ENCODE measurements at places on chromosomes 2 and 18.

- no peak for DNase-seq
Observed at GRCh38 chr18:54020156-54020745, 204.2 kb downstream of the MBD2 start.

DNA sequence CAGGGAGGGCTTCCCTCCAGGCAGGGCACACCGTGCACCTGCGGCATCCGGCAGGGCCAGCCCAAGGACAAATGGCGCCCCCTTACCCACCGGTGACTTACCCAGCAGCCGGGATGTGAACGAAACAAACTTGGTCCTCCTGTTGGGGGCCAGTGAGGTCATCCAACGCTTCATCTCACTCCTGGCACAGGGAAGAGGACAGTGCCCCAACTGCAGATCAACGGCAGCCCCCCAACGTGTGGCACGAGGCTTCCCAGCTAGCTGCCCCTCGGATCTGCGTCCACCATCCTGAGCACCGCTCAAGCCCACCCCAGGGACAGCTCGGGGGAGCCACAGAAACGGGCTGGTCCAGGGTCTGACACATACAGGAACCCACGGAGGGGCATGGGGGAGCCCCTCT is 12.0 kb downstream of the SNORC start:
- DNase-seq = peak; percentile 65

DNA sequence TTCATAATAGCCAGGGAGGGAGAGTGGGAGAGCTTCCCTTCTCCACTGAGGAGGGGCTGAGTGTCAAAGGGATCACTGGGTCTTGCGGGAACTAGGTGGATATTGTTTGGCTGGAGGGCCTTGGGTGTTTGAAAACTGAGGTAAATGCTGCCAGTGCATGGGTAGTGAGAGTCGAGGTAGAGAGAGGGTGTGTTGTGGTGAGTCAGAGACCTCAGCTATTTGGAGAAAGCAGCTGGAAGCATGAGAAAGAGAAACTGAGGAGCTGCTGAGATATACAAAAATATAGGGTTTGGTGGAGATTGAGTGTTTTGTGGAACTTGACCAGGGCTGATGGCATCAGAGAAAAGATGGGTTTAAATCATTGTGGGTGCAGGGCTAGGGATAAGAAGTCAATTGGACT is 127.0 kb upstream of the CCDC195 start:
- DNase-seq = no peak

GRCh38 chr2:134623796-134624195 is 95.0 kb downstream of the TMEM163 start:
- no peak for DNase-seq

GRCh38 chr2:58680755-58681310 is 439.7 kb upstream of the FANCL start:
- DNase-seq = no peak

- no peak for DNase-seq
Observed at GRCh38 chr2:38218591-38218991, 142.6 kb upstream of the CYP1B1 start.

DNA sequence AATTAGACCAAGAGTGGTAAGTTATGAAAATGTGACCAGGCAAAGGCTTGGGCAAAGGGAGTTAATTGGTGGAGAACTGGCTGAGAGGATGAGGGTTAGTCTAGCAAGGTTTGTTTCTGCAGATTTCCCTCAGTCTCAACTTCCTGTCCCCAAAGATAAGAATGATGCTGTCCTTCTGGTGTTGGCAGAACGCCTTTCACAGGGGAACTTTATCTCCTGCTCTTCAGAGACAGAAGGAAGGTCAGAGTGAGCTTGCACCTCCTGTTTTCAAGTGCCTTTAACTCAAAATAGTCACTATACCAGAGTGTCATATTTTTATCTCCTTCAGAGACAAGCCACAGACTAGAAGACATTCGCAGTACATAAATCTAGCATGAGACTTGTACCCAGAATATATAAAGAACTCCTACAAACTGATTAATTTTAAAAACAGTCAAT is 95.7 kb downstream of the TEX51 start:
- DNase-seq = no peak

DNA sequence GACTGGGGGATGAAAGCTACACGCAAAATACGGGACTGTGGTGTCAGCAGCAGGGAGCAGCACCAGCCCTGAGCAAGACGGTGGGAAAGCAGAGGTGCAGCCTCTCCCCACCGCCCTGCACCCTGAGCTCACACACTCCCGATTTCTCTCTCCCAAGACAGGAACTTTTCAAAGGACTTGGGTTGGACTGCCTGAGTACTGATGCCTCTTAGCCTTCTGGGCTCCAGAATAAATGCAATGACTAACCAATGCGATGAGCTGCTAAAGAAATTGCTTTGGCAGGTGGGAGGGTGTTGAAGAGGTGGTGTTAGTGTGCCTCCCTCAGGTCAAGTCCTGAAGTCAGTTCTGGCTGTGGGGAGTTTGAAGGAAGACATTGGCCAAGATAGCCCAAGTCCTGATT is 9.6 kb downstream of the TRIM54 start:
- no peak for DNase-seq

- DNase-seq = peak; percentile 79
Observed at GRCh38 chr2:136117909-136118818, at the start of gene CXCR4. CXCR4 (minus strand) TSS chr2:136118149; CDS start chr2:136118060, 89 bp downstream.

GRCh38 chr2:219112651-219113338 is 47.8 kb downstream of the NHEJ1 start:
- DNase-seq = no peak

DNA sequence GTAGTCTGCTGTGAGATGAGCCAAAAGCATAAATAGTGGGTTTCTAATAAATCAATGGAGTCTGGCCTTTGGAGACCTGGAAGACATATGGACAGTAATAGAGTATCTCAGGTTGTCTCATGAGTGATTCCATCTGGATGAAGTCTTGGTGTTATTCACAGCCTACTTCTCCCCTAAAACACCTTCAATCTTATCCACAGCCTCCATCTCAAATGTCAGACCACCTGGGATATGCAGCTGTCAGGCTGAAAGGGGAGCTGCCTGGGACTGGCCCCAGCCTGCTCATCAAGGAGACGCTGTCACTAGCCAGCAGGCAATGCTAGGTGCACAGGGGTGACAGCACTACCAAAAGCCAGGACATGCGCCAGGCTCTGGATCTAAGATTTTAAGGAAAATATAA is 684.0 kb upstream of the ZEB2 start:
- DNase-seq = no peak

- no peak for DNase-seq
Observed at GRCh38 chr2:198490748-198491147, 686.4 kb downstream of the PLCL1 start.

DNA sequence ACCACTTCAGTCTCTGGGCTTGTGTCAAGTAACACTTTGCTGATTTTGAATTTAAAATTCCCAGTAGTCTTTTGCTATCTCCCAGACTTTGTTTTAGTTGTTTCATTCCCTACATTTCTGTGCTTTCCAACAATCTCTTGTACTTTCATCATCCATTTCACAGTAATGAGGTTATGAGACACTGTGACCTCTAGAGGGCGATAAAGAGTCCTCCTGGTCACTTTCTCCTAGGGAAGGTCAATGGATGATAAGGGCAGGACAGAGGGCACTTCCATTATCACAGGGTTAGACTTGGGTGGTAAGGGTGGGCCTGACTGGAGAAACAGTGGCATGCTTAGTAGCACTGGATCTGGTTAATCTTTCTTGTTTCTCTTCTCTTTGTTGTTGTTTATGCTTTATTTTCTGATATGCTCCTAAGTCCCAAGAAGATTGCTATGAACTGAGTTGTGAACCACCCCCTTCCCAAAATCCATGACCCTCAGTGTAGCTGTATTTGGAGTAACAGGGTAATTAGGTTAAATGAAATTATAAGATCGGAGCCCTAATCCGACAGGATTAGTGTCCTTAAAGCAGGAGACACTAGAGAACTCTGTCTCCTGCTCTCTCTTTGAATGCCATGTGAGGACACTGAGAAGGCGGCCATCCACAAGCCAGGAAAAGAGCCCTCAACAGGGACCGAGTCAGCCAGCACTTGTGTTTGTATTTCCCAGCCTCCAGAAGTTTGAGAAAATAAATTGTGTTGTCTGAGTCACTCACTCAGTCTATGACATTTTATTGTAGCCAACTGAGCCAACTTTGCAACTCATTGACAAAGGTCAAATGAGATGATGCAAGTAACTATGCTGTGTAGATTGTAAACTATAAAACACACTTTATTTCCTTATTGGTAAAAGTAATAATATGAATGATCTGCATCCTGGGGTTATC is 779.2 kb downstream of the CNTNAP5 start:
- DNase-seq = no peak

DNA sequence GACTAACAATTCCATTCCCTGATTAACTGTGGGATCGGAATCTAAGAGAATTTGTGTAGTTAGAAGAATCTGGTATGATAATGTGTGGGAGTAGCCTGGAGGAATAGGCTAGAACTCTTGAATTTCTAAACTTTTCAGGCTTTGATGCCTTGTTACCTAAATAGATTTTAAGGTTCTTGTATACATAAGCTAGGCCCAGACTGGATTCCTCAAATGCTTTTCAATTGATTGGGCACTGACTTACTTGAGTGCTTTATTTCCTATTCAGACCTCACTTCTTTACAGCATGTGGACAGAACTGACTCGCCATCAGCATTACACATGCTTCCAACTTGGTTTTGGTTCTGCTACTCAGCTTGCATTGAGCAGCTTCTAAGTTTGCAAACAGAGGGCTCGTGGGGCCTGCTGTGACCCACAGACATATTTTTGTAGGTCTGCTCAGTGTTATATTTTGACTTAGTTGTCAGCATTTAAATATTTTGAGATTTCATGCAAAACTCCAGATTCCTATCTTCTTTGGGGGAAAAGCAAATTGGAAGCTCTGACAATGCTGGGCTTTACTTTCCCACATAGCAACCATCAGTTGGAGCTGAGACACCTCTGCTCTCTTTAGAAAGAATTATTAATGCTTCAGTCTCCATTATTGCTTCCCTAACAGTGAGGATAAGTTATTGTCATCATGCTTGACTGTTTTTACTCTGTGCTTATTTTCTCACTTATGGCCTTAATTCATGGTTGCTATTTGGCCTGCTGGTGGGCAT is 5.7 kb downstream of the PARD3B start:
- DNase-seq = no peak

- DNase-seq = no peak
Observed at GRCh38 chr18:58527285-58527951, 101.5 kb downstream of the ALPK2 start.

DNA sequence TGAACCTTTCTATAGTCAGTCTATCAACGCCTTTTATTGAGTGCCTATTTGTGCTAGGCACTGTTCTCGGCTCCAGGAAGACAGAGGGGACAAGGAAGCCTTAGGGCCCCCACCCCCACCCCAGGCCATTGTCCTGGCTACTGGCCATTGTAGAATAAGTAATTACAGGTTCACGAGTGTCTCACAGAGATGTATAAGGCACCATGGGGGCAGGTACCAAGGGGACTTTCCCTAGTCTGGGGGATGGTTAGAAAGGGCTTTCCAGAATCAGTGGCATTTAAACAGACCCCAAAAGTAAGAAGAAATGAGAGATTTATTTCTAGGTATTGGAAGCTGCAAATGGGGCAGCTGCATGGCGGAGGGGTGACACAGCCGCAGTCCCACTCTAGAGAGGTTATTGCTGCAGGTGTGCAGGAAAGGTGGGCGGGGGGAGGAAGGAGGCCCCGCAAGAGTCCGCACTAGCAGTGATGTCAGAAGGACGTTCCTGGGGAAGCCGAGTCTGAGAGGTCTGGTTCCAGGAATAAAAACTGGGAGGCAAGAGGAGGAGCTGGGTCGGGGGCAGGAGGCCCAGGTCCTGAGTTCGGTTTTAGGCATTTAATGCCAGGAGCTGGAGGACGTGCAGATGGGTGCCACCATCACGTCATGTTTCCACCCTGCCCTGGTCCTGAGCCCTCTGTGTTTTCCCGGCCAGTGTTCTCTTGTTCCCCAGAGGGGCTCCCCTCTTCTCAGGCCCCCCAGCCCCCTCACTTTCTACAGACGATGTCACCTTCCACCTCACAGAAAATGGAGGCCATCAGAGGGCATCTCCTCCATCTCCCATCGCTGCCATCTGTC is 30.5 kb downstream of the FOSL2 start:
- no peak for DNase-seq

- DNase-seq = peak; percentile 47
Observed at GRCh38 chr2:136327162-136327852, 209.4 kb upstream of the CXCR4 start.

DNA sequence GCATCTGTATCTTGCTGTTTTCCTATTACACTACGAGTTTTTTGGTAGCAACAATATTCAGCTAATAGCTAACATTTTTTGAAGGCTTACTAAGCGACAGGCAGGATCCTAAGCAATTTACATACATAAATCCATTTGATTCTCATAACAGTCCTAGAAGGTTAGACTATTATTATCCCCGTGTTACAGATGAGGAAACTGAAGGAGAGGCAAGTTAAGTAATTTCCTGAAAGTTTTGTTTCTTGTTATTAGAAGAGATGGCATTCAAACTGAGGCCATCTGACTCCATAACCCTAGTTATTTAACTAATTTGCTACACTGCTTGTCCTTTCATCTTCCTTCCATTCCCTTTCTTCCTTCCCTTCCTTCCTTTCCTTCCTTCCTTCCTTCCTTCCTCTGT is 68.2 kb downstream of the PDE1A start:
- no peak for DNase-seq

GRCh38 chr18:12779043-12779442 is 76.2 kb downstream of the PSMG2 start:
- no peak for DNase-seq

GRCh38 chr2:37468170-37468569 is 123.7 kb downstream of the QPCT start:
- no peak for DNase-seq

GRCh38 chr2:43273529-43273928 is 47.1 kb upstream of the ZFP36L2 start:
- no peak for DNase-seq

DNA sequence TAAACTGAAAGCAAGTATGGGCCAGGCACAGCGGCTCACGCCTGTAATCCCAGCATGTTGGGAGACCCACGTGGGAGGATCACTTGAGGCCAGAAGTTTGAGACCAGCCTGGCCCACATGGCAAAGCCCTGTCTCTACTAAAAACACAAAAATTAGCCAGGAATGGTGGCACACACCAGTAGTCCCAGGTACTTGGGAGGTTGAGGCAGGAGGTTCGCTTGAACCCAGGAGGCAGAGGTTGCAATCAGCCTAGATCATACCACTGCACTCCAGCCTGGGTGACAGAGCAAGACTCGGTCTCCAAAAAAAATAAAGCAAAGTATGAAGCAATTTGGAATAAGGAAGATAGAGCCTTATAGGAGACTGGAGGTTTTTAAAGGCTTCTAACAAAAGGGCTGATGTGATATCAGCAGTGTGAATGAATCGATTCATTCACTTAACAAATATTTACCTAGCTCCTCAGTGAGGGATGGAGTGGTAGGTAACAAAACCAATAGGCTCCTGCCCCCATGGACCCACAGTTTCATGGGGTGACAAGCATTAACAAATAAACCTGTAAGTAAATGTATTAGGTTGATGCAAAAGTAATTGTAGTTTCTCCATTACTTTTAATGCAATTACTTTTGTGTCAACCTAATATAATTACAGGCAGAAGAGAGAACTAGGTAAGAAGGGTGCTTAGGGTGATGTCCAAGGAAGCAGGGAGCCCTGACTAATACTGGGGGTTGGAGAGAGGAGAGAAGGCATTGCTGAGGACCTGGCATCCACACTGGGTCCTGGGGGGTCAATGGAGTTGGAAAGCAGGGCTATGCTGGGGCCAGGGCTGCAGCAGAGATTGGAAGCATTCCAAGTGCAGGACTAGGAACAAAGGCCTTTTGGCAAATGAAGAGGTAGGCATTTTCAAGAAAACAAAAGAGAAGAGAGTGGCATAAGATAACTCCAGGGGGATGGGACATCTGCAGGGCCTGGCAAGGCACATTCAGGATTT is 195.4 kb upstream of the ARL4C start:
- no peak for DNase-seq

GRCh38 chr2:86314125-86314524 is 23.3 kb downstream of the REEP1 start:
- DNase-seq = no peak

GRCh38 chr2:15300624-15301573 is 260.2 kb downstream of the NBAS start:
- DNase-seq = no peak

Data from upper lobe of left lung (tissue), 6 donors.